ENCODE measurements at places on chromosomes 6 and 20.

- DNase-seq, result no peak
These were observed 256.5 kb downstream of the TAF4 start for GRCh38 chr20:61809006-61809770.

- DNase-seq, result no peak
These were observed 260.5 kb upstream of the EPHA7 start for GRCh38 chr6:93679836-93680235.

DNA sequence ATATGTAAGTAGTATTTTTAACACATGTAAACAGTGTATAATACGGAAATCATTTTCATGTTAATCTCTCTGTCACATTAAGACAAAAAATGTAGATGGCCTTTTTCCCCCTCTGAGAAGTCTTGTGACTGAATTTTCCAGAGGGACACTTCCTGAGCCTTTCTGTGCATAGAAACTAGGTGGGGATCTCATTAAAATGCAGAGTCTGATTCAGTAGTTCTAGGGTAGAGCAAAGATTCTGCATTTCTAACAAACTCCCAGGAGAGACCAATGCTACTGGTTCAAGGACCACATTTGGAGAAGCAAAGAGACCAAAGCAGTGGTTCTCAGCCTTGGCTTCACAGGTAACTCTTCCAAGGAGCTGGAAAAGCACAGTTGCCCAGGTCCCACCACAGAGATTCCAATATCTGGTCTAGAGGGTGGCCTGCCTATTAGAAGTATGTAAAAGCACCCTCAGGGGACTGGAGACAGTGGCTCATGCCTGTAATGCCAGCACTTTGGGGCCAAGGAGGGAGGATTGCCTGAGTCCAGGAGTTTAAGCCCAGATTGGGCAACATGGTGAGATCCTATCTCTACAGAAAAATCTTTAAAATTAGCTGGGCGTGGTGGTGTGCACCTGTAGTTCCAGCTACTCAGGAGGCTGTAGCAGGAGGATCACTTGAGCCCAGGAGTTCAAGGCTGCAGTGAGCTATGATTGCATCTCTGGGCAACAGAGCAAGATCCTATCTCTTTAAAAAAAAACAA lies 378.5 kb downstream of the KIF16B start:
- DNase-seq, result no peak

- DNase-seq, result no peak
These were observed 54.5 kb downstream of the CLIC5 start for GRCh38 chr6:45961125-45961524.

DNA sequence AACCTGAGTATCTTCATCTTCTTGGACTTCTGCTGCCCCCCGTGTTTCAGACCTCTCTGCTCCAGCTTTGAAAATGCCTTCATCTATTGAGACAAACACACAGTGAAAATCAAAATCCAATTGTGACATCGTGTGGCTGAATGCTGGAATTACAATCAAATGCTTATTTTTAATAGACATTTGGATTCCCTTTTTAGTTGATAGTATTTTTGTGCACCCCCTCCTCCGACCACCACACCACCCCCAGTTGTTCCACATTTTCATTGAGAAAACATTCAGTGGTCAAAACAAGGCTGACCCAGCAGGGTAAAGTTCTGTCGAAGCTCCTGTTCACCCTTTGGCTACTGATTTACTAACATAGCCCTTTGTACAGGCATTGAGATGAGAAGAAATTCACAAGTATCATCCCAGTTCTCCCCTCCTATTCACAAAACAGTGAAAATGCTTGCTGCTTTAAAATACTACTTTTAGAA lies 79.0 kb downstream of the NRSN1 start:
- DNase-seq, result peak; percentile 4

- DNase-seq, result no peak
These were observed 261.5 kb upstream of the SOX4 start for GRCh38 chr6:21332077-21332476.

DNA sequence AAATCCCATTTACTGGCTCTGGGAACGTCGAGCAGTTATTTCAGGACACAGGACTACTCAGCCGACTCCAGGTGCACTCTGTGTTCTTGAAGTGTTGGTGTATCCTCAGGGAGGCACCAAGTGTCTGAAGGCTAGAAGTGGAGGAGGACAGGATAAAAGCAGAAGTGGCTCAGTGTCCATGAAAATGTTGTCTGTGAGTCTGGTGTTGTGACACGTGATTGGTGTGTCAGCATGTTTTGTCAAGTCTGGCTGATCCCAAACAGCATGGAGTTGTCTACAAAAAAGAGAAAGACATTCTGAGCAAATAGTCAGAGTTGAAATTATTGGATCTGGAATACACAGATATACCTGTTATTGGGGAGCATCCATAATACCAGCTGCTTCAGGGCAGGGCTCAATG lies 30.3 kb downstream of the SCGN start:
- DNase-seq, result no peak

- DNase-seq, result no peak
These were observed 67.5 kb upstream of the NRN1 start for GRCh38 chr6:6074190-6074589.

GRCh38 chr6:14656078-14656521 lies 538.5 kb downstream of the CD83 start:
- no peak for DNase-seq

DNA sequence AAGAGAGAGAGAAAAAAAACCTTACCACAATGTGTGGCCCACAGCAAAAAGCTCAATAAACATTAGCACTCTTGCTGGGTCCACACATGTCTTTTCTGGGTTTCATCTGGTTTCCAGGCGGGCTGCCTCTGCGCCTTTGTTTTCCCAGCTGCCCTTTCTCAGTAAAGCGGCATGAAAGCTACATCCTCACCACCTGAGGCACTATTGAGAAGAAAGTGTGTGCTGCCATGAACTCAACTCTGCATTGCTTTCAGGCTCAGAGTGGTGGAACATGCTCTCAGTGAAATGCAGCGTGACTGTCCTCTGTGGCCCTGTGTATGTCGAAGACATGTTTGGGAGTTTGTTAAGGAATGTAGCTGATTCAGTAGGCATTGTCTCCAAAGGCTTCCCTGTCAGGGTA lies 102.3 kb downstream of the LYRM2 start:
- no peak for DNase-seq

- DNase-seq, result no peak
These were observed 254.6 kb downstream of the EPHA7 start for GRCh38 chr6:93164781-93165180.

GRCh38 chr6:2970753-2971419 lies 481 bp downstream of the SERPINB6 start:
- no peak for DNase-seq

GRCh38 chr6:143197377-143197776 lies 136.7 kb downstream of the AIG1 start:
- DNase-seq, result no peak

GRCh38 chr6:150354754-150355571 lies 13.8 kb upstream of the IYD start:
- no peak for DNase-seq

GRCh38 chr20:33693741-33694638 lies 7.8 kb upstream of the E2F1 start:
- DNase-seq, result no peak

DNA sequence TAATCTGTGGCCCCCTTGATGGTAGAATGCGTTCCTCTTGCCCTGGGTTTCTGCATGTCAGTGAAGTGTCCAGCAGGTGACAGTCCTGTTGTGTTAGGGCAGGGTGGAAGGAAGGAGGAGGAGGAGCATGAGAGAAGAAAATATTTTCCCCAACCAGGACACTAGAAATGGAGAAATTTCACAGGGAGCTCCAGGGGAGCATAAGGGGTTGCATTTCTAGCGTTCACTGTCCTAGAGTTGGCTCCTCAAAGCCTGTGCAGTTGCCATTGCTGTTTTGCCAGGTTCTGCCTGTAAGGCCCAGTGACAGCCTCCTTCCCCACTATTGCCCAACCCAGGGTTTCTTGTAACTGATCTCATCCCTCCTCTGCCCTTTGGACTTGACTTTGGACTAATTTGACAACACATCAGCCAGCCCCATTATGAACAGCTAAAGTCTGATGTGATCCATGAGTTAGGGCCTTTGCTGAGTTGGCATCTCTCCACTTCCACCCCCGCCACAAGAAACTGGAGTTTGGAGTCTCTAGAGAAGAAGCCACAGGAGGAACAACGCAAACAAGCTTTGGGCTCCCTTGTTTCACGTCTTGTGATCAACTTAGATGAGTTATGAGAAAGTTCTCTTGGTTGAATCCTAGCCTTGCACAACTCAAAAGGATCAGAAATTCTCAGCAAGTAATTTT lies 14.0 kb upstream of the FAM50B start:
- DNase-seq, result no peak

- no peak for DNase-seq
These were observed 105.8 kb downstream of the CARMIL1 start for GRCh38 chr6:25384967-25385366.

DNA sequence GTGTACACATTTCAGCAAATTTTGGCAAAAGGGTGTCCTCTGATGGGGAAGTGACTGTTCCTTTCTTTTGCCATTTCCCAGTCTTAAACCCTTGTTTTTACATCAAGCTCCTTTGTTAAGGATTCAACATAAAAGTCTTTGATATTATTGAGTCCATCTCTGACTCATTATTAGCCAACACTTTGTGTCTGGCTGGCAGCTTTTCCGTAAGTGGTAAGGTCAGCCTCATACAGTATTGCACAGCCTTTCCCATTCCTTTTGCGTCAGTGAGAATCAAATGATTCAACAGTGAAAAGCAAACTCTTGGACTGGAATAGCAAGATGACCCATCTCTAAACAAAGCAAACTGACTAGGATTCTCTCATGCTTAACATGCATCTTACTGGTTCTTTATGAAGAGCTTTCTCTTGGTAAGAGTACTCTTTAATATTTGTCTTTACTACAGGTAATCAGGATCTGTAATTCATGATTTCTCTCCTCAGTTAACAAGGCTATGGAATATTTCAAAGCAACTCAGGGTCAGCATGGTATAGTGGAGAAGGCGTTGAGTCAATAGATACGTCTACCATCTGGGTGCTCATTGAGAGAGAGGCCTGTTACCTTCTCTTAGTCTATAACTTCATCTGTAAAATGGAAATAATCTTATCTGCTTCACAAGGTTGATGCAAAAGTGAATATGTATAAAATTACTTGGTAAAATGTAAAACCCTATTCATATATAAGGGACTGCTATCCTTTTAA lies 183.6 kb downstream of the PRL start:
- no peak for DNase-seq

DNA sequence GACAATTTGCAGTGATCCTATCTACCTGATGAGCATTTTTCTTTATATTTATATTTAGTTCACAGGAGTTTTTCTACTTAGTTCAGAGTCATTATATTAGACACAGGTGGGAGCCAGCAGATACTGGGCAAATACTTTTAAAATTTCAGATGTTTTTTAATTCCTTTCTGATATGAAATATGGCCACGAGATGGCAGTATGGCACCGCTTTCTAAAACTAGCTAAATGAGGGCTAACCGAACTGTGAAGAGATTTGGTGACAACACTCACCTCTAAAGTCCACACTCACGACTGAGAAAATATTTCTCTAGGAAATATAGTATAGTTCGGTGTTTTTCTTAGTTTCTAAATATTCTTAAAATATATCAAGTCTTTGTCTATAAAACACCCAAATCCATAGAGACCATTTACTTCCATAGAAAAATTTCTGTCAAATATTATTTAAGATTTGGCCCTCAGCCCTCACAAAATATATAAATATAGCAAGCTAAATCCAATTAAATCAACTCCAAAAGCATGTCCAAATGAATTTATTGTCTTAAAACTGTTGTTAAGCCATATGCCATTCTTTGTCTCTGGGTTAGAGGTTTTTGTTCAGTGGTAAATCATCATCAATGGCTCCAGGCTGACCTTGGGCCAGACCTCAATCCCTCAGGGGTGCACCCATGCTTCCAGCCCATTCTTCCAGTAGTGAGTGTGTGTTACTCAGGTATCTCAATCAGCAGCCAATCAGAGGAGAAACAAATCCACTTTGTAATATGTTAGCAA lies 63.6 kb downstream of the HUS1B start:
- no peak for DNase-seq

DNA sequence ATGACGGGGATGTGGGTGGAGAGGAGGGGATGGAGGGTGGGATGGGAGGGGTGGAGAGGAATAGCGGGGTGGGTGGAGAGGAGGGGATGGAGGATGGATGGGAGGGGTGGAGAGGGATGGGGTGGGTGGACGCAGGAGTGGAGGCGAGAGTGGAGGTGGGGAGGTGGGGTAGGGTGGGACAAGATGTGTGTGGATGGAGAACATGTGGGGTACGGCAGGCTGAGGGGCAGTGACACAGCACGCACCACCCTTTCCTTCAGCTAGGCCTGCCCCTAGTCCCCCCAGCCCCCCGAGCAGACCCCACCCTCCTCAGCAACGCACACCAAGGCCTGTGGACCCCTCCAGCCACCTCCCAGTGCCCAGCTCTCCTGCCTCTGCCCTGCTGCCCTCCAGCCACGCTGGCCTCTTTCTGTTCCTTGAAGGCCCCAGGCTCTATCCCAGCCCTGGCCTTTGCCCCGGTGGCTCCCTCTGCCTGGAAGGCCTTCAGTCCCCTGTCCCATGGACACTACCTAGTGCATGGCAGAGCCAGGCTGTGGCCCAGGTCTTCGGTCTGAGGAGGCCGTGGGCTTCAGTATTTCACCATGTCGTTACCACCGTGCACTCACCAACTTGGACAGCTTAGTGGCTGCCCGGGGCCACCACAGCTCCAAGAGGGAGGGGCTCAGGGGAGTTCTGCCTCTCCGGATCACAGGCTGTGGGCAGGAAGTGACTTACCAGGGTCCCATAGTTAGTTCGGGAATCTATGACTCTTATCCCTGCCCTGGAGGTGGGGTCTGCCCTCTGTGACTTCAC lies 78.4 kb upstream of the PMEPA1 start:
- DNase-seq, result no peak

DNA sequence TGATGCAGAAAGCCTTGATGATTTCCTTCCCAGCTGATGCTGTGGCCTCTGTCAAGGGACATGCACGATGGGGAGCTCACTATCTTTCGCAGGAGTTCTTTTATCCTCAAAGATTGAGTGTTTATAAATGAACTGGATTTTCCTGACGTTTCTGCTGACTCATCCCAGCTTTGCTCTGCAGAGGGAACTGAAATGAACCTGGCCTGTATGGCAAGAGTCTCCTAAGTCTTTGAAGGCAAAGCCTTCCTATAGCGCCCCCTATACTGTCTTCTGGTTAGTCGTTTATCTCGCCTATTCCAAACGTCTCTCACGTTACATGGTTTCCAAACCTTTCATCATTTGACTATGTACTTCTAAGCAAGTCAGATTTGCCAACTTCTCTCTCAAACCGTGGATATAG lies 565.3 kb downstream of the KIF16B start:
- no peak for DNase-seq

DNA sequence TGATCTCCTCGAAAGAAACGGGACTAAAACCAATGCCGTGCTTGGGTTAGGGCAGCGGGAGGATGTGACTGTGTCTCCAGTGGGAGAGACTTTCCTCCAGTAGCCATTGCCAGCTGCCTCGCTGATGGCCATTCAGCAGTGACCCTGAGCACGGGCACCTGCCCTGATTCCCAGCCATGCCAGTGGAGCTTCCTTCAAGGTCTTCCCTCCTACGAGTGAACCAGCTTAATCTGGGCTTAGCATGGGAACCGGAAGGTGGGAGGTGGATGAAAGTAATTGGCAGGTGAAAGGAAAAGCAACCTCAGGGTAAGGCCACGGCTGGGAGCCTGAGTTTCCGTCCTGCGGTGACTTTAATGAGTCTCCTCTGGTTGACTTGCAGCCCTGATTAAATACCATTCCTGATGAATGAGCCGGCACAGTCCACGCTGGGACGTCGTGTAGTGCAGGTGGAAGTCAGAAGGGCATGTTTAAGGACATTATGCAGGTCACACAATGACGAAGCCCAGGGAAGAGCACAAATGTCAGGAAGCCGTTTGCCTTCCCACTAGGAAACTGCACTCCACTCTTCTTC lies 813.5 kb downstream of the QKI start:
- DNase-seq, result no peak

- no peak for DNase-seq
These were observed 28.2 kb downstream of the SYTL3 start for GRCh38 chr6:158677906-158678578.

- DNase-seq, result no peak
These were observed 4.4 kb upstream of the PRDM1 start for GRCh38 chr6:106081715-106082114.
